ENCODE measurements at places on chromosomes 5 and 9.

DNA sequence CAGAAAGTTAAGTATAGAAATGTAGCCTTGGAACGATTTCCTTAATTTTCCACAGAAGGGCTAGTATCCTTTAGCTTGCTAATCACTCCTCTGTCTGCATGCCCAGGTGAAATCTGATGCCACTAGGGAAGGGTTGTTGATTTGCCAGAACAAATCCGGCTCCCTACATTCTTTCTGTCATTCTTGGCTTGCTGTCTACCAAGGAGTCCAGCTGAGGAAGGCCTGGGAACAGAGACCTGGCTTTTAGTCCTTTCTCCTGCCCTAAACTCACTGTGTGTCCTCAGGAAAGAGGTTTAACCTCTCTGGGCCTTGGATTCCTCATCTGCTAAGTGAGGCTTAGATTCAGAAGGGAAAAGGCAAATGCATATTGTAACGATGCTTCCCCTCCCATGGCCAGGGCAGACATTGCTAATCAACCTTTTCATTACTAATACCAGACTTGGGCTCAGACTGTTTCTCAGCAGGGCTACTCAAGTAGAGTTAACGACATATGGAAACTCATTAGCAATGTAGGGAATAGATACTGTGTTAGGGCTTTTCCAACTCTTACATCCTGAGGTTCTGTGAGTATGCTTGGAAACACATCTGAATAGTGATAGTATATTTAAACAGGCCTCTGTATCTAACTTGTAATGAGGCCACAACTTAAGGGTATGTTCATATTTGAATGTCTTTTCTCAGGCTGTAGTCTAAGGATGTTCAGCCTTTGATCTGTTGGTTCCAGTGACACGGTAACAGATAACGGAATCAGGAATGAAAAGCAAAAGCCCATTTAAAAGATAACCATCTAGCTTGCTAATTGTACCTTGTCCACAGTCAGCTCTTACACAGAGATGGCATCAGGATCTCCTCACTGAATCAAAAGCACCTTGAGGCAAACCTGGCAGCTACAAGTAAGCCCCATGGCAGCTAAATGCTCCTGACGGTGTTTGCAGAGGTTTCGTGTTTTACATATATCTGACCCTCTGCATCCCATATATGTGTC is 4.1 kb downstream of the GALNT10 start:
- no peak for ATAC-seq

GRCh38 chr5:97628807-97629206 is 445.8 kb upstream of the RIOK2 start:
- ATAC-seq, result no peak

DNA sequence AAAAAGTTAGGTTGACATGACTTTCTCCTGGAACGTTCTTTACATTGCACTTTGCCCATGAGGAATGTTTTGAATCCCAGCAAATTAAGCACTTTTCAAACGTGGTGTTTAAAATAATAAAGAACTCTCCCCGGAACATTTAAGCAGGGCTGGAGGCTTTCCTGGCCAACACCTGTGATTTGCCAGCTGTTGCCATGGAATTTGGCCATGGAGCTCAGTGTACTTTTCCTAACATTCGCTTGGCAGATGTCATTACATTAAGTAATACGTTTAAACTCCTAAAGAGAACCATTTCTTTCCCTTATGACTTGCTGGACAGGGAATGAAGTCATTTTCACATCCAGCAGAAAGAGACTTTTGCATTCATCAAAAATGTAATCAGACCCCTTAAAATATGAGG is 146.1 kb downstream of the GAS1 start:
- ATAC-seq, result no peak

- ATAC-seq, result no peak
Measured at GRCh38 chr5:116598911-116599310, 24.3 kb upstream of the SEMA6A start.

DNA sequence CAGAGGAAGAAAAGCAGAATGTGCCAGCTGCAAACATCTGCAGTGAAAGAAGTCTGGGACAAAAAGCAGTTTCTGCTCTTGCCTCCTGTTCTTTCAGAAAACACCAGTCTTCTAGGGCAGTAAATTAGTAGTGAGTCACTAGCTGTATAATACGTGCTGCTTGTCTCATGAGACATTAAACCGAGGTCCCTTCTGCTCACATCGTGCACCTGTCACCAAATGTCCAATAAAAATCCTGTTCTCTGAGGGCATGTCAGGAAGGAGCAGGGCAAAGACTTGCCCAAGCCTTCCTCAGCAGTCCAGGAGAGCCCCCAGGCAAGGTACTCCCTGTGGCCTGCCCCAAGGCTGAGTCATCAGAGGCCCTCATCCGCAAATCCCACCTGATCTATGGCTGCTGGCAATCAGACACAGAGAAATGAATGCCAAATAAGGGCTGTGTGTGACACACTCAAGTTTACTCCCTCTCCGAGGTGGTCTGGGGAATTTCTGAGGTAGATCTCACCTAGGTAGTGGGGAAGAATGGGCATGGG is 255.3 kb upstream of the SMARCA2 start:
- no peak for ATAC-seq

- ATAC-seq, result no peak
Measured at GRCh38 chr9:133738640-133739225, 581 bp upstream of the SARDH start.

DNA sequence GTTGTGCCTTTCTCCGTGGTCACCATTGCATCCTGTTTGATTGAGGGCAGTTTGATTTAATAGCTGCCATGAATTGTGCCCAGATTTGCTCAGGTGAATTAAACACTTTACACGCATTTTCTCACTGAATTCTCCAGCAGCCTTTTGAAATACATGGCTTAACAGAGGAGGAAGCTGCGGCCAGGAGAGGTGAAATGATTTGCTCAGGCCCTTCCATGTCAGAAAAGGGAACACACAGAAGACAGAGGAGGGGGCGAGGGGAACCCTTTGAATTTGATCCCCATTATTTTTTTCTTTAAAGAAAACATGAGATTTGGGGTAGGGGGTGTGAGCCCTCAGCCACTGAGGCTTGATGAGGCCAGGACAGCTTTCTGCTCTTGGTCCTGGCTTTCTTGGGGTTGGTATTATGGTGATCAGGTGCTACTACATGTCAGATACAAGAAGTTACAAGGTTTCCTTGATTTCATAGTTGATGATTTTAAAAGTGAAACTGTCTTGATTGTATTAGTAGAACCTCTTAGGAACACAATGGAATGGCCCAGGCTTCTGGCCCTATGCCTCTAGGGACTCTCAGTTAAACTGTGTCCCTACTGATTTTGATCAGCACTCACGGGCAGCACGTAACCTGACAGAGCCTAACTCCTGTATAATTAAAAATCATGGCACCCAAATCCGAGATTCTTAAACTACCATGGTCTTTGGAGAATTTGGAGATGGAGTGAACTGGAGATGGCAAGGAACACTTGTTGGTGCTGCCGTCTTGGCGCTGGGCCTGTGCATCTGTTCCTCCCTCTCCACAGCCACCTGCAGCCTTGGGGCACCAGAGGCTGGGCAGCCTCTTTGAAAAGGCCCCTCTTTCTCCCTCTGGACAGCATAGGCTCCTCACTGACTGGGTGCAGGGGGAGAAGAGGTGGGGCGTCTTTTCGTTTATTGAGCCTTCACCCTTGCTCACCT is 107.9 kb downstream of the TRIO start:
- ATAC-seq, result no peak

DNA sequence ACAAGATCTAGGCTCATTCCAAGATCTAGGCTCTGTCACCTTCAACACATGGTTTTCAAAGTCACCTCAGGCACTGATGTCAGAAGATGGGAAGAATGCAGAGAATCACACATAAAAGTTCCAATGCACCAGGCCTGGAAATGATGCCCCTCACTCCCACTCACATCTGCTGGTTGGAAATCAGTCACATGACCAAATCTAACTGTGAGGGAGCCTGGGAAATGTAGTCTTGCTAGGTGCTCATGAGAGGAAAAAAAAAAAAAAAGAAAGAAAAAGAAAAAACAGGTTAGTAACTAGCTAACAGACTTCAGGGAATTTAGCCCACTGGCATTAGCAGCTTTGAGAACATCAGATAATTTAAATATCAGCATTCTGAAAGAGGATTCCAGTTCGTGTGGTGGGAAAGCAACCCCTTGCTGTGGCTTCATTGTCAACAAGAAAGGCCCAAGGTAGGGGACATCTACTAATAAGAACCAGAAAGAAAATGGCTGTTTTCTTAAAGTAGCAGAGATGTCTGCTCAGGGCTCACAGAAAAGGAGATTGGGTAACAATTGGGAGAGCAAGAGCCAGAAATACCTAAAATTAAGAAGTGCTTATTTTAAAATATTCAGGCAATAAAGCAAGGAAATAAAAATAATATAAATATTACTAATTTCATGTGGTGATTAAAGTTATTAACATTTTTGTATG is 614.3 kb downstream of the ACTL7B start:
- no peak for ATAC-seq

GRCh38 chr9:112670991-112671625 is 46.8 kb downstream of the INIP start:
- no peak for ATAC-seq

DNA sequence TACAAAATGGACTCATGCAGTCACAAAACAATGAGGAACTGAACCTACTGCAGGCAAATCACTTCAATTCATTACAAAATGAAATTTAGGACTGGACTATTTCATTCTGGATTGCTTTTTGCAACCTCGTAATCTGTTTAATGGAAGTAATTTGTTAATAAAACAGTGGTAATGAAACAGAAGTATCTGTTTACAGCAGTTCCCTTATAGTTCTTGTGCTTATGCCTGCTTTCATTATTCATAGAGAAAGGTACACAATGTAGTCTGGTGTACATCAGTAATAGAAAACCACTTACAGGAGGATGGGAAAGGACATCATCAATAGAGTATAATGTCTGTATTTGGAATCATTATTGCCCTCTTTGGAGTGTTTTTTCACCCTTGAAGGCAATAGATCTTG is 389.2 kb upstream of the NUDT12 start:
- no peak for ATAC-seq

DNA sequence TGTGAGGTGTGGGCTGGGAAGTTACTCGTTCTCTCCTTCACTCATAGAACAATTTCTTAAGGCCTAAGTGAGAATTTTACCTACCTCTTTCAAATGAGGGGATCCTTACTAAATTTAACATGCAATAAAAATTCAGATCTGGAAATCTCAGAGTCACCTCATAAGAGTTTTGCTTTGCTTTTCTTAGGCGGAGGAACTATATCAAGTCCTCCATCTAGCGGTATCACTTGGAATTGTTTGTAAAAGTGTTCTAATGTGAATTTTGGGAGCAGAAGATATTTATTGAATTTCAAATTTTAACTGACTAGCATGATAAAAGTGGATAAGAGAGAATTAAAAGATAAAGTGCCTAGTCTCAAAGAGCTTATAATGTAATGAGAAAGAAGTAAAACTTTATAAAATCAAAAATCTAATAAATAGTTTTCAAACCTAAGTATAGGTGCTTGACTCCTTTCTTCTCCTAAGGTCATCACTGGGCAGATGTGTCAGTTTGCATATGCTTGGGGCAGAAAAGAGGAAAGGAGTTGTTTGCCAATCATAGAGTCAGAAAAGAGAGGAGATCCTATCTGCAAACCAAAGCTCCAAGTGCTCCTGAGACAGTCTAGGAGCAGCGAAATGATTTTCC is 145.7 kb upstream of the DAB2 start:
- ATAC-seq, result no peak

GRCh38 chr5:109759306-109759705 is 69.6 kb downstream of the MAN2A1 start:
- no peak for ATAC-seq

DNA sequence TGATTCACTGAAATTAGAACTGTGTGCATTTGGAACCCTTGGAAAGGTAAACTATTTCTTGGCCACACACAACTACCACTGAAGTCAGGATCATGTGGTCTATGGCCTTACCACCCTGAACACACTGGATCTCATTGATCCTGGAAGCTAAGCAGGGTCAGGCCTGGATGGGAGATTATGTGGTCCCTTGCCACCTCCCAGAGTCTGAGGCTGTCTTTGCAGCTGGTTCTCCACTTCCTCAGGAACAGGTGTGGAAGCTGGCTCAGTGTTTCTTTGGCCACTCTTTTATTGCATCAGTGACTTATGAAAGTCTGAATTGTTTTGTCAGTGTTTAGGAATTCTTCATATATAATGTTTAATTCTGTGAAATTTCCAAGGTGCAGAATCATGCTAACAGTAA is 89.2 kb downstream of the TEK start:
- ATAC-seq, result no peak

GRCh38 chr5:139949710-139950109 is 93.4 kb downstream of the NRG2 start:
- ATAC-seq, result no peak

DNA sequence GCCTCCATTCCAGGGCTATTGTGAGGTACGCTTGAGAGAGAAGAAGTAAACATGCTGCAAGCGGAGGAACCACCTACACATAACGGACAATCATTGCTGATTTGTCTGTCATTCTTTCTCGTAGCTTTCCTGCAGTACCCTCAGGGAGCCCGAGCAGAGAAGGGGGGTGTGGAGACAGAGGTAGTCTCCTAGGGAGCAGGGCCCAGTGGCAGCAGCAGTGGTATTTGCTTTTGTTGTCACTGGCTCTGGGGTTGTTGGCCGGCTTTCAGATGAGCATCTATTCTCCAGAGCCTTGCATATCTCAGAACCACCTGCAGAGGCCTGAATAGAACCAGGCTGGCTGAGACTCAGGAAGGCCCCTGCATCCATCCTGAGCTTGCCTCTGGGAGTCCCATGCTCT is 19.9 kb downstream of the ENHO start:
- ATAC-seq, result no peak

DNA sequence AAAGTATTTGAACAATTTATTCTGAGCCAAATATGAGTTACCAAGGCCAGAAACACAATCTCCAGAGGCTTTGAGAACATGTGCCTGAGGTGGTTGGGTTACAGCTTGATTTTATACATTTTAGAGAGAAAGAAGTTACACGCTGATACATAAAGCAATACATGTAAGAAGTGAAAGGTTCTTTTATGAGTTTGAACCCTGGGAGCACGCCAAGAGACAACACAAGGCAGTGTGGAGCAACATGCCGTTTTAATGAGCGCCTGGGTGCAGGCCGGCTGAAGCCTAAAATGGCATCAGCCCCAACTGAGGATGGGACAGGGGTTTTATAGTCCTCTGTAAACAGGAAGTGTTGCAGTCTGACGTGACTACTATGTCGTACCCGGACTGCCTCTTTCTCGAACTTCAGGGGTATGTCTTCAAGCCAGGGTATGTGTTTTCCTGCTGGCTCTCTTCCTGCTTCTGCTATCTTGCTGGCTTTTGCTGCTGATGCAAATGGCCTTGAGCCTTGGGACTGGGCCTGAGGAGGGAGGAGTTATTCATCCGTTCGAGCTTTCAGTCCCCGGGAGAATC is 193.7 kb downstream of the CYLC2 start:
- no peak for ATAC-seq

- ATAC-seq, result no peak
Measured at GRCh38 chr5:78837836-78838235, 147.3 kb downstream of the ARSB start.

DNA sequence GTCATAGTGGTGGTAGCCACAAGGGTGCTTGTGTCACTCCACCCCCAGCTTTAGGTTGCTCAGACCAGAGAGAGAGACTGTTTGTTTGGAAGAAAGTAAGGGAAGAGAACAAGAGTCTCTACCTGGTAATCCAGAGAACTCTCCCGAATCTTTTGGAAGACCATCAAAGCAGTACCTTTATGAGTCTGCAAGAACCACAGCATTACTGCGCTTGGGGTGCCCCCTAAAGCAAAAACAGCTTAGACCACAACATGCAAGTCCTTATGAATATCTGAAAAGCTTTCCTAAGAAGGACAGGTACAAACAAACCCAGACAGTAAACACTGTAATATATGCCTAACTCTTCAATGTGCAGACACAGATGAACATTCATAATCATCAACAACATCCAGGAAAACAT is 1398.6 kb upstream of the C9orf72 start:
- no peak for ATAC-seq

All from activated CD4-positive, CD25-positive, alpha-beta regulatory T cell treated with anti-CD3 and anti-CD28 coated beads, Interleukin-2, amount 50 U/mL, for 24 hours (primary cell).